ENCODE measurements at places on chromosomes 7 and 10.
A peak's percentile ranks its signal among the peaks of the same experiment; 100 is the strongest.

DNA sequence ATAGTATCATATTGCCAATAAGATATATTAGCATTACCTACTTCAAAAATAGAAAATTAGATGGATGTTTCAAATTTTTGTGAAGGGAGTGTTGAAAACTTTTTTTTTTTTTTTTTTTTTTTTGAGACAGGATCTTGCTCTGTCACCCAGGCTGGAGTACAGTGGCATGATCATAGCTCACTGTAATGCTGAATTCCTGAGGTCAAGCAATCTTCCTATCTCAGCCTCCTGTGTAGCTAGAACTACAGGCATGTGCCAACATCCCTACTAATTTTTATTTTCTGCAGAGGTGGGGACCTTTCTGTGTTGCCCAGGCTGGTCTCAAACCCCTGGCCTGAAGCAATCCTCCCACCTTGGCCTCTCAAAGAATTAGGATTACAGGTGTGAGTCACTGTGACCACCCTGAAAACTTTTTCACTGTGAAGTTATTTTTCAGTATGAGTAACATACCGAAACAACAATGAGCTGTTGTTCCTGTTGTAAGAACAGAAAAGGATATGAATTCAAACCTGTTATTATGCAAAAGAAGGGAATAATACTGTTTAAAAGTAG, 266.9 kb downstream of the NEBL start:
- no peak for DNase-seq

DNA sequence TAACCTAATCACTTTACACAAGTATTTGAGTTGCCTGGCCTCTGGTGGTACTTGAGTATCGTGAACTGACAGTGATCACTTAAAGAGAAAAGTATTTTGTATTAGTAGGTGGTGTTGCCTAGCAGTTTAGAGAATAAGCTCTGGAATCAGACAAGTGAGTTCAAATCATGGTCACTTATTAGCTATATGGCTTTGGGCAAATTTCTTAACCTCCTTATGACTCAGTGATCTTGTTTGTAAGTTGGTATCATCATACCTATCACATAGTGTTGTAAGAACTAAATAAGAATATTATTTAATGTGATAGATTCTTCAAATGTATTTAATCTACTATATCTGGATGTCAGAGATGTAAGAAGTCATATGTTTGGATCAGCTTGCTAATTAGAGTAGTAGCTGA, 163.8 kb downstream of the RNF133 start:
- no peak for DNase-seq

DNA sequence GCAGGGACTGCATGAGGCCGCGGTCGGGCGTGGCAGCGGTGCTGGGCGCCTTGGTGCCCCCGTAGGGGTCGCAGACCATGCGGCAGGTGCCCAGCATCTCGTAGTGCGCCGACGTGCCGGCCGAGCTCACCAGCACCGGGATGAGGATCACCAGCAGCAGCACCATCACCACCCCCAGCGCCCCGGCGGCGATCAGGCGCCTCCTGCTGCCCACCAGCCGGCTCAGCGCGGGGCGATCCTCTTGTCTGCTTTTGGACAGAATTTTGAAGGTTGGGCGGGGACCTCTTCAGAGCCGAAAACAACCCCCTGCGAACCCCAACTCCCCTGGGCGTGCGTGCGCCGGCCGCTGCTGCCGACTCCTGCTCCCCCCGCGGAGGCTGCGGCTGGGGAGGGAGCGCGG, 779 bp downstream of the C1QL3 start:
- no peak for DNase-seq

- no peak for DNase-seq
These were observed 59.6 kb downstream of the RUNDC3B start for GRCh38 chr7:87687653-87688254.

- DNase-seq, result no peak
These were observed 78.2 kb upstream of the SEC61G start for GRCh38 chr7:54837168-54837567.

DNA sequence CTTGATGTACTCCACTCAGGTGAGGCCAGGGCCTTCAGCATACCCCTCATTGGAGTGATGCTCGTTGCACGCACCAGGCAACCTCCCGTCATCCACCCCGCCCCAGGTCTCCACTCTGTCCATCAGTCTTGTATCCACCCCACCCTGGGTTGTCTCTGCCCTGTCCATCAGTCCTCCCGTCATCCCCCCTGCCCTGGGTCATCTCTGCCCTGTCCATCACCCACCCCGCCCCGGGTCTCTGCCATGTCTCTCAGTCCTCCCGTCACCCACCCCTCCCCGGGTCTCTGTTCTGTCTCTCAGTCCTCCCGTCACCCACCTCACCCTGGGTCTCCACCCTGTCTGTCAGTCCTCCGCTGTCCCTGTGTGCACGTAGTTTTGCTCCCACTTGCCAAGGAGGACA, 59.9 kb downstream of the WDR37 start:
- DNase-seq, result no peak

DNA sequence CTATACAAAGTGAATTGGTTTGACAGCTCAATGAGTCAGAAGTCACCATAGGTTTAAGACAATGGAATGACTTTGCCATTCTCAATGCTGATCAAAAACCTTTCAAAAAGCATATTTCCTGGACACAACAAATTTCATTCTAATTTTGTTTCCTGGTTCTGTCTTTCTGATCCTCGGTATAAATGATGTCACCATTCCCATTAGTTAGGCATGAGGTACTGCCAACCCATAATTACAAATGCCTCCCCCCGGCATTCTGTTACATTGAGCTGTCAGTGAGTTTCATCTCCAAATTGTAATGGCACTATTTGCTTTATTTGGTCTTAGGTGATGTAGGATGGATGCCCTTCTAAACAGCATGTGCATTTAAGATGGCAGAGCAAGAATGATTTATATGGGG, 81.7 kb upstream of the NFE2L3 start:
- DNase-seq, result no peak

GRCh38 chr10:129028451-129028850, 438.6 kb upstream of the MGMT start:
- no peak for DNase-seq

DNA sequence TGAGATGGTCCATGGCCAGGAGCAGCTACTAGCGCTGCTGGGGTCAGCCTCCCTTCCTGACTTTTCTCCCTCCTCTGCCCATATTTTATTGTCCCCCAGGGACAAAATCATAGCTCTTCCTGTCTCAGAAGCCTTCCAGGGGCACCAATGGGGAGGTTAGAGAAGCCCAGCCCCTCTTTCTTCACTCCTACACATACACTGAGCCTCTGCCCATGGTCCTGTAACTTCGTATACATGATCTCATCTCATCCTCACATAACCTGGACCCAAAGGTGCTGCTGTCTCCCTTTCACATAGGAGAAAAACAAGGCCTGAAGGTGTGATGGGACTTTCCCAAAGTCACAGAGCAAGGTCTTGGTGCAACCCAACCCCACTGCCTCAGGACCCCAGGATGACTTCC, 2.5 kb downstream of the SRRM3 start:
- DNase-seq, result no peak

DNA sequence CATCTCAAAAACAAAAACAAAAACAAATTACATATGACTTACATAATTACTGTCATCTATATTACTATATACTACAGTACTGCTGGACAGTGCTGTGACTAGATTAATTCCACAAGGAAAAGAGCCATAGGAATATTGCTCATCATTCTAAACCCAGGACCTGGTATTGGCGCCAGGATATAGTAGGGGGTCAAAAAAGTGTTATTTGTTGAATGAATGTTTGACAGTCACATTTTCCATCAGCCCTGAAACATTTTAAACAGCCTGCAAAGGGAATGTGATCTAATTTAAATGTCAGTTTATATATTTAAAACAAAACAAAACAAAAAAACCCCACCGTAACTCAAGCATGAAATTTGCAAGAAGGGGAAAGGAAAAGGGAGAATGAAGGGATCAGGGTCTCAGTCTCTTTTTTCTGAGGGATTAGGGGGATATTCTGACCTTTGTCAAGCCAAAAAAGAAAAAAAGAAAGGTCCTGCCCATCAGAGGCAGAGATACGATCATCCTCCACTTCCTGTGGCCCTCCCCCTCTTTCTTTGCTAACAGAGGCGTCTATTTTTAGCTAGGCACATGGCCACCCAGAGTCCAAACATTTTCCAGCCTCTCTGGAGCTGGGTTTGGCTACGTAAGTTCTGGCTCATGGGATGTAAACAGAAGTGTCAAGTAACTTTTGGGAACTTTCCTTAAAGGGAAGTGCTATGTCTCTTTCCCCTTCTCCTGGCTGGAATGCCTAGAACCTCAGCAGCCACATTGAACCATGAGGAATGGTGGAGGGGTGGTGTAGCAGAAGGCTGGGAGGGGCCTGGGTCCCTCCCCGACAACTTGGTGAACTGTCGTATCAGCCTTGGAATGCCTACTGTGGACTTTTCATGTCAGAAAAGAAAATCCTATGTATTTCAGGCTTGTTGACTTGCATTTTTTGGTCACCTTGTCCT, 44.6 kb upstream of the DLG5 start:
- DNase-seq, result no peak

- no peak for DNase-seq
These were observed 5.1 kb downstream of the PRXL2A start for GRCh38 chr10:80413271-80413996.

DNA sequence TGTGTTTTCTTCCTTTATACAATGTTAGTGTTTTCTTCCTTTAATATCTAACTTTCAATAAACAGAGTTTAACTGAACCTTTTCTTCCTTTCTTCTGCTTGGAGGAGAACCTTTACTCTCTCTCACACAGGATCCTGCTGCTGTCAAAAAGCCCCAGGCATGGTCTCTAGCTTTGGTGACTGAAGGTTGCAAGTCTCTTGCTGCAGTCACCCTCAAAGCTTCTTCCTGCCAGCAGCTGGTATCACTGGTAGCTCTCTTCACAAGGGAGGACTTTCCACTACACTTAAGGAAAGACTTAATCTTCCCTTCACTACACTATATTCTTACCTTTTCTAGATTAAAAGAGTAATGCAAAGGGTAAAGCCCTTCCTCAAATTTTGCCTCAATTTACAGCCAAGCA, 153.4 kb downstream of the SGMS1 start:
- no peak for DNase-seq

GRCh38 chr7:18312482-18312881, 183.1 kb upstream of the HDAC9 start:
- DNase-seq, result no peak

GRCh38 chr7:141045842-141046620, 27.8 kb upstream of the TMEM178B start:
- DNase-seq, result no peak

DNA sequence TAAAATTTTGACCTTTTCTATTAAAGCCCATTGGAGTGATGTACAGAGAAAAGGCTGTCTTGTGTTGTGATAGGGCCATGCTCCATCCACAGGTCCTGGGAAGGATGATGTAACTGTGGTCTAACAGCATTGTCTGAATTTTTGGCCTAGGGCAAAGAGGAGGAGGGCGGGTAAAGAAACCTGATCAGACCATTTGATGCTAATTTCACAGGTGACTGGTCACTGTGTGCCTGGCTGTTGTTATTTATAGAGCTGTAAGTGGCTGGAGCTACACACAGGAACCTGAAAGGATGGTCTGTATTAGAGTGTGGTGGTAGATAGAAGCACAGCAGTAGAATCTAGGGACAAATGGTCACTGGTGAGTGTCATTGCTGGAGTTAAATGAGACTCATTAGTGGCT, 182.1 kb downstream of the AUTS2 start:
- peak; percentile 80 for DNase-seq

- DNase-seq, result no peak
These were observed 40.8 kb downstream of the TAS2R41 start for GRCh38 chr7:143518521-143518920.

DNA sequence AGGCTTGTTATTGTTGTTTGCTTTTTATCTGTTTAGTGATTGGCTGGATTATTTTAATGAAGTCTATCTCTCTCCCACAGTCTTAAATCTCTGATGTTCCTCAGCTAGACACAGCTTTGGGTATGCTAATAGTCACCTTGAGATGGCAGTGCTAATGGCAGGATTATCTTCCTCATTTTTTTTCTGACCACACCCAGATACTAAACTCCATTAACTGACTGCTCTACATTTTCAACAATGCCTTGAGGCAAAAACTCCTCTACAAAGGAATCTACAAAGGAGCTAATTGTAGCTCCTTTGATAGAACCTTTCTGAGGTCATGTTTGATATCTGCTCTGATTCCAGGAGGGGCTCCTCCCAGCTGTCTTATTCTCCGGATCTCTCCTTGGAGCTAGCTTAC, 122.6 kb downstream of the HBP1 start:
- no peak for DNase-seq

- peak; percentile 14 for DNase-seq
These were observed at the start of gene CCNY for GRCh38 chr10:35336084-35336831. Gene CCNY, plus strand, starts transcription at chr10:35336509. Its CDS starts 545 bp downstream, at chr10:35337054.

DNA sequence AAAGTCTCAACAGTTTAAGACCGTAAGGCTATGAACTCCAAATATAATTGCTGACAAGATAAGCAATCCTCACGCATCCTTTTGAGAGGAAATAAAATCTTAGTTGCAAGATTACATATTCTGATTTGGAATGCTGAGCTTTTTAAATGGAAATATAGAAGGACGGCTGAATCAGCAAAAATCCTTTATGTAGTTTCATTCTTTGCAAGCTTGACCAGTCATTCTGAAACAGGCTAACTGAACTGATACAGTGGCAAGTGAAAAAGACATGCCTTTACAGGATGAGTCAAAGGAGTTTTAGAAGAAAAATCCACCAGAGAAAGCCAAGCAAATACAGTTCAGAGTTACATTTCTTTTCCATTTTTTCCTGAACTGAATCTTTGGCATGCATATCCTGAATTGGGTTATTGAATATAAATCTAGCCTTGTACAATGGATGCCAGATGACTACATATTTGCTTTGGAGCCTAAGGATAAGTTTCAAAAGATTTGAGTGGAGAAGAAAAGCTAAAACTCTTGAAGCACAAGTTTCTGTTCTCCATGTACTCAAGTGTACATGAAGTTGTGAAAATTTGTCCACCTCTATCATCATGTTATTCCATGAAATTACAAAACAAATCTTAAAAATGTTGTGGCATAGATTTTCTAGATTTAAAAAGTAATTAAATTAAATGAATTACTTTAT, 4.4 kb downstream of the VIM start:
- DNase-seq, result no peak

- no peak for DNase-seq
These were observed 942.5 kb upstream of the ZWINT start for GRCh38 chr10:57303566-57303965.

DNA sequence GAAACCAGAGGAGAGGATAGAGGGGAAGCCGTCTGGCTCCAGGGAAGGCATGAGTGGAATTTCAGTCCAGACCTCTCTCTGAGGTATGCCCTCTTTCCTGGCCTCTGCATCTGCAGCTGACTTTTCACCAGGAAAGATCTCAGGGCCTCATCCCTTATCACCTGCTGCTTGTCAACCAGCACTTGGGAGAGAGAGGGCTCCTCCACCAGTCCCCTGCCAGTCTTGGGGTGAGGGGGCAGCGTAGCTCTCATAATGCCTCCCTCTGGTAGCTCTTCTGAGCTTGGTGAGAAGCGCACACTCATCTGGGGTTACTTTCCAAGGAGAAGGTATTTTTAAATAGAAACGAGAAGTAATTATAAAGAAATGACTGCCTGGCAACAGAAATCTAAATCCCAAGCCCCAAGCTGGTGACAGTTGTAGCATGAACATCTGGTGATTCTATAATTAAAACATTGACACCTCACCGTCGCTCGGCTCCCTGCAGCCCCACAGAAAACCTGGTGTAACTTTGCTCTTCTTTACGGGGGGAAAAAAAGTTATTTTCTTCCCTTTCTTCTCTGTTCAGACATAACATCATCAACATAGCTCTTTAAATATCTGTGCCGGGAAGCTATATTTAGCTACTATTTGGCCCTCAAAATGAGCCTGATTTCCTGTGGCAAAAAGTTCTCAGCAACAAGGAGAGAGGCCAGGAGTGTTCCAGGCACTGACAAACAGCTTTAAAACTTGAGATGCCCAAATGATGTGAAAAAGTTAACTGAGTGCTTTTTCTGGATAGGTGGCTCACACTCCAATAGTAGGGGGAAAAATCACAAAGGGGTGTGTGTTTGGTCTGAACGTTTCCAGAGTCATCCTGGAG, 26.9 kb downstream of the HIP1 start:
- DNase-seq, result no peak
